ENCODE measurements at places on chromosomes 13 and 19.

DNA sequence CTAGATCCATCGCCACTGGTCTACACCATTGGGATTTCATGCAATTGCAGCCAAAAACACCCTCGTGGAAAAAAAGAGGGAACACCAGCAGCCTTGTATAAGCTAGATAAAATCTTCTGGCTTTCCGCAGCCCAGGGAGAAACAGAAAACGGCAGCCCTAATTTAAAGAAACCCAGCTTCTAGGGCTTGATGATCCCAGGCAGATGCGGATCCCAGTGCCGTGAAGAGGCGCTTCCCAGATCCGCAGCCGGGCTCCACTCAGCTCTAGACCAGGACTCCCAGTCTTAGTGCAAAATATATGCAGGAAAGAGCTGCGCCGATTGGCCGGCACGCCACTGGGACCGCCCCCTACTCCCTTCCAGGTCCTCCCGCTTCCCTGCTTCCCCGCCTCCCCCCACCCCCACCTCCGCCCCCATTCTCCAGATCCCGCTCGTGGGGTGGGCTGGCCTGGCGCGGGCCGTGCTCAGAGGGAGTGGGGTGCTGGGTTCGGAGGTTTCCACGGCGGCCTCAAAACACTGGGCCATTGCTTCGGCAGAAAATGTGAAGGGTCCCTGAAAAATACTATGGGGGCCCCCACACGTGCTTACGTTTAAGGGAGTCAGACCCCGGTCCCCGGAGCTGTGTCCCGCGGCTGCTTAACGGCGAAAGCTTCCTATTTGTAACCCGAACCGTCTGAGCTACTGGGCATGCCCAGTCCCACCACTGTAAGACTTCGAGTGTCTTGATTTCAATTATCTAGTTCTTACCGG, 63.1 kb downstream of the SERP2 start:
- DNase-seq: peak; percentile 95

DNA sequence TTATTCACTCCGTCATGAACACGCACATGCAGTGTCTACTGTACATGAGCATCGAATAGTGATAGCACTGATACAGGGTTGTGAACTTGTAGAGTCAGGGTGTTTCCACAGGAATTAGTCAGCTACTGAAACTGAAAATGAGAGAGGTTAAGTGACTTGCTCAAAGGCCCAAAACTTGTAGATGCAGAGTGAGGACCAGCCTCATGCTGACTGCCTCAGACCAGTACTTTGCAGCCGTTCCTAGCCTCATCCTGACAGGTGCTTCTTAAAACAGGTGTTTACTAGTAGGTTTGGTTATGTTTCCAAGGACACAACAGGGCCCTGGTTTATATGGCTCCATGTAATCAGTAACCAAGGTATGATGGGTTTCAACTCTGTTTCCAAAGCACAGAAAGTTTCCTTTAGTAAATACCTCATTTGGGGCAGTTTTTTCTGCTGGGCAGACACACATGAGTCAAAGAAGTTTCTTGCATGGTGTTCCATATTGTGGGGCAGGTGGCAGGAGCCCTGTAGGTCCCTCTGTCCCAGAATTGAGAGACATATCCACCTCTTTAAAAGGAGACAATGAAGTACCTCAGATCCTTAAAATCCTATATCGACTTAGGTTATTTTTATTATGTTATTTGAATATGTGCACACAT, 16.0 kb downstream of the FGF9 start:
- DNase-seq: no peak

- no peak for DNase-seq
These were observed 11.2 kb downstream of the EGLN2 start for GRCh38 chr19:40810160-40810559.

DNA sequence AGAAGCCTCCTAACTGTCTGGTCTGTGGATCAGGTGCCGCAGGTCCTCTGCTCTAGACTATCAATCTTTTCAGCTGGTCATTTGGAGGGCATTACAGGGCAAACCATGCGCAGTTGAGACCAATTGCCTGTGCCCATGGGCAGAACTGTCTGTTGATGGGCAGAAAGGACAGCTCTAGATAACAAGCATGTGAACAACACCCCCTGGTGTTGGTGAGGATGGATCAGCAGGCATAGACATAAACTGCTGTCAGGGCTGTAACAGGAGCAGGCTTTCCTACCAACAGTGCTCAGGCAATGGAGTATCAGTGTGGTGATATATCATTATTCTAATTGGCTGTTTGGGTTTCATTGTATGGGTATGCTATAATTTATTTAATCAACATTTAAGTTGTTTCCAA, 104.7 kb upstream of the KL start:
- DNase-seq: peak; percentile 72

DNA sequence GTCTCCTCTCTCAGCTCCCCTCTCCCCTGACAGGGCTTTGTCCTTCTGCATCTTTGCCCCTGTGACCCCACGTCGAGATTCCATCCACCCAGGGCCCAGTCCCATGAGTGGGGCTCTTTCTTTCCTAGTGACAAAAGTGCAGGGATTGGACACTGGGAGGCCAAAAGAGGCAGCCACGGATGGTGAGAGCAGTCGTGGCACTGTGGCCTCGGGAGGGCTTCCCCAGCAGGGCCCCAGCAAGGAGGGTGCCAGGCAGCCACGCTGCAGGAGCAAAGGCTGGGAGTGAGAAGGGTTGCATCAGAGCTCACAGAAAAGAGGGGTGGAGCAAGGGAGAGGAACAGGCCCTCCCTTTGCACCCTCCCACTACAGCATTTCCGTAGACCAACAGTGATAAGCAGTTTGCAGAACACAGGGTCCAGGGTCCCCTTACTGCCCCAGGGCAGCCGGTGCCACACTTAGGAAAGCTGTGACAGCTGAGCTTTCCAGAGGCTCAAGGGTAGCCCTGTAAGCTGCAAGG, 4.9 kb downstream of the ZSCAN1 start:
- DNase-seq: no peak

- peak; percentile 61 for DNase-seq
These were observed 117.7 kb downstream of the TBC1D4 start for GRCh38 chr13:75364131-75364713.

GRCh38 chr13:91470681-91471080, 72.3 kb downstream of the GPC5 start:
- DNase-seq: no peak

GRCh38 chr19:44948763-44949374, 3.0 kb downstream of the APOC2 start:
- no peak for DNase-seq

- DNase-seq: peak; percentile 95
These were observed 52.9 kb downstream of the MBNL2 start for GRCh38 chr13:97274829-97275649.

DNA sequence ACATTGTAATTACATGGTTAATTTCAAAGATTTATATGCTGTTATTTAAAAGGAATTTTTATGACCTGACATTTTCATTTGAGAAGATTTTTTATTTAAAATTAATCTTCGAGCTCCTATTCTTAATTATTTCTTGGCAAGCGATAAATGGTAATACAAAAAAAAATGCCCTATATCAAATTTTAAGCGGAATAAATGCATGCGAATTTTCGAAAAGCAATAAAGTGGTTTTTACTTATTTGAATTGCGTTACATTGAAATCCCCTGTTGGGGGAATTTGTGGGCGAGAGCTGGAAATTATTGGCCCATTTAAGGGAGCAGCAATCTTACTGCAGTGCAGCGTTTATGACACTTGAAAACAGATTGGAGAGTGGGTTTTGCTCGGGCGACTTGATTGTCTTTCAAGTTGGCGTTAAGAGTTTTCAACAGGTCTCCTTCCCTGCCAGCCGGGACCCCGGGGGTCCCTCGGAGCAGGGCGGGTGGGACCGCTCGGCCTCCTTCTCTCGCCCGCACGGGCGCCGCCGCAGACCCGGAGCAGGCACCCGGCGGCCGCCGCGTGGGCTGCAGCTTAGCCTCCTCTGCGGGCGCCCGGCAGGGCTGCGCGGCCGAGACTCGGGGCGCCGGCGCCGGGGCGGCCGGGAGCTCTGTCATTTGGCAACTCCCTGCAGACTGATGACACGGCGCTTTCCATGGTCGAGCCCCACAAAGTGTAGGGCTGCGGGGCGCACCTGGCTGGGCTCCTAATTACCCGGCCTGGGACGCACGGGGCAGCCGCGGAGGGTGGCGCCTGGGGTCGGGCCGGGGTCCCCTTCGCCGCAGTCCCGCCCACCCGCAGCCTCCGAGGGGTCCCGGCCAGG, 255.1 kb upstream of the SOX21 start:
- DNase-seq: peak; percentile 9

GRCh38 chr19:6528544-6529121, 2.2 kb upstream of the TNFSF9 start:
- DNase-seq: no peak

DNA sequence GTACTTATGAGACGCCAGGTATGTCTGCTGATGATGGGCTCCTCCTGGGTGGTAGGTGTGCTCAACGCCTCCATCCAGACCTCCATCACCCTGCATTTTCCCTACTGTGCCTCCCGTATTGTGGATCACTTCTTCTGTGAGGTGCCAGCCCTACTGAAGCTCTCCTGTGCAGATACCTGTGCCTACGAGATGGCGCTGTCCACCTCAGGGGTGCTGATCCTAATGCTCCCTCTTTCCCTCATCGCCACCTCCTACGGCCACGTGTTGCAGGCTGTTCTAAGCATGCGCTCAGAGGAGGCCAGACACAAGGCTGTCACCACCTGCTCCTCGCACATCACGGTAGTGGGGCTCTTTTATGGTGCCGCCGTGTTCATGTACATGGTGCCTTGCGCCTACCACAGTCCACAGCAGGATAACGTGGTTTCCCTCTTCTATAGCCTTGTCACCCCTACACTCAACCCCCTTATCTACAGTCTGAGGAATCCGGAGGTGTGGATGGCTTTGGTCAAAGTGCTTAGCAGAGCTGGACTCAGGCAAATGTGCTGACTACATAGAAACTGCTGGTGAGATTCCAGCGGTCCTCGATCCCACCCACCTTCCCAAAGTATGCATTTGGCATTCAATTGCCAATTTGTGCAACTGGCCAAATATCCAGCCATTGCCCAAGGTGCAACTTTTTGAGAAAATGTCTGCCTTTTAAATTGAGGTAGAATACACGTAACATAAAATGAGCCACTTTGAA, 10.2 kb downstream of the OR2Z1 start:
- no peak for DNase-seq

DNA sequence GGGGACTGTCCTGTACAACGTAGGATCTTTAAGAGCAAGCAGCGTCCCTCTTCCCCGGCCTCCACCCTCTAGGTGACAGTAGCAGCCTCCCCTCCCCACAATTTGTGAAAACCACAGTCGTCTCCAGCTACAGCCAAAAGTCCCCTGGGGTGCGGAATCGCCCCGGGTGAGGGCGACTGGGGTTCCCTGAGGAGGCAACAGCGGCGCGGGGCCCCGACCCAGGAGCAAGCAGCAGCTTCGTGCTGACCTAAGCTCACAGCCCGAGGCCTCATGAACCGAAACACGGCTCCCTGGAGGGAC, 322 bp downstream of the ZNF558 start:
- no peak for DNase-seq

- DNase-seq: no peak
These were observed 42.9 kb downstream of the CAB39L start for GRCh38 chr13:49400755-49401659.

- no peak for DNase-seq
These were observed 137.8 kb downstream of the UQCRFS1 start for GRCh38 chr19:29075149-29075548.

DNA sequence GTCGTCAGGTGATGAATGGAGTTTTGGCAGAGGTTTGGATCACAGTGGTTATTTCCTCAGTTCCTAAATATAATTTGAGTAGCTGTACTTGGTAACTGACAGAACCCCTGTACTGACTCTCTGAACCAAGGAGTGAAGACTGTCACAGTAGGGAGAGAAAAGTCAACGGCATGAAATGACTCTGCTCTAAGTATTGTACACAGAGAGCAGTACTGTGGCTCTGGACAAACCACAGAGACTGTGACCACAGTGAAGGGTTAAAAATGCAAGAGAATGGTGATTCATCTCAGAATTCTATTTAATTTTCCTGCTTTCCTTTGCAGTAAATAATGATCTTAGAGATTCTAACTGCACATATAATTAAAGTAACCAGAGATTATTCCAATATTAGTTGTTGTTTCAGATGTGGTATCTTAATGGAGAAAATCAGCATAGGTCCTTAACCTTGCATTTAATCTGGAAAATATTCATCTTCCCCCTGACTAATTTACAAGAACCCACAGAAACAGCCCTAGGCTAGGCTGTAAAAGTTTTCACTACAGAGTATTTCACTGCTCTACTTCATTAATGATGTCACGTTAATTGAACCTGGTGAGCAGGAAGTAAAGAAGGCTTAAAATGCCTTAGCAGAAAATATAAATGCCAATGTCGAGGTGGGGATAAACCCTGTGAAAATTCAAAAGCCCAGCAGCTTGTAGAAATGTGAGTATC, 221.9 kb downstream of the LIG4 start:
- DNase-seq: no peak

GRCh38 chr19:29517946-29518345, 7.8 kb upstream of the VSTM2B start:
- no peak for DNase-seq

GRCh38 chr19:10835089-10835753, 791 bp downstream of the TMED1 start:
- peak; percentile 32 for DNase-seq

GRCh38 chr19:45443462-45444317, 20.0 kb upstream of the ERCC1 start:
- peak; percentile 98 for DNase-seq

DNA sequence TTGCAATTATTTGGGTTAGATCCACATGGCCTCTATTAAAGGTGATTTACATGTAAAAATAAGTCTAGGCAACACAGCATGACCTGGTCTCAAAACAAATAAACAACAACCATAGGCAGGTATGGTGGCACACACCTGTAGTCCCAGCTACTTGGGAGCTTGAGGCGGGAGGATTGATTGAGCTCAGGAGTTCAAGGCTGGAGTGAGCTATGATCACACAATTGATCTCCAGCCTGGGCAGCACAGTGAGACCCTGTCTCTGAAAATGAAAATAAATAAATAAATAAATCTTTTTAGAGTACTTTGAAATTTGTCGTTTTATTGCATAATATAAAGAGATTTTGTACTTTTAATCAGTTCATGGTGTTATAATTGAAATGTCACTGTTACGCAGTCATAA, 93.3 kb downstream of the PAN3 start:
- no peak for DNase-seq

All from MCF 10A (cell line).